Stimulated activated CD4-positive, alpha-beta T cell treated with anti-CD3 and anti-CD28 coated beads, Interleukin-15, amount 100 ng/mL, for 1 hour (primary cell): ENCODE measurements at places on chromosomes 7 and 10.

DNA sequence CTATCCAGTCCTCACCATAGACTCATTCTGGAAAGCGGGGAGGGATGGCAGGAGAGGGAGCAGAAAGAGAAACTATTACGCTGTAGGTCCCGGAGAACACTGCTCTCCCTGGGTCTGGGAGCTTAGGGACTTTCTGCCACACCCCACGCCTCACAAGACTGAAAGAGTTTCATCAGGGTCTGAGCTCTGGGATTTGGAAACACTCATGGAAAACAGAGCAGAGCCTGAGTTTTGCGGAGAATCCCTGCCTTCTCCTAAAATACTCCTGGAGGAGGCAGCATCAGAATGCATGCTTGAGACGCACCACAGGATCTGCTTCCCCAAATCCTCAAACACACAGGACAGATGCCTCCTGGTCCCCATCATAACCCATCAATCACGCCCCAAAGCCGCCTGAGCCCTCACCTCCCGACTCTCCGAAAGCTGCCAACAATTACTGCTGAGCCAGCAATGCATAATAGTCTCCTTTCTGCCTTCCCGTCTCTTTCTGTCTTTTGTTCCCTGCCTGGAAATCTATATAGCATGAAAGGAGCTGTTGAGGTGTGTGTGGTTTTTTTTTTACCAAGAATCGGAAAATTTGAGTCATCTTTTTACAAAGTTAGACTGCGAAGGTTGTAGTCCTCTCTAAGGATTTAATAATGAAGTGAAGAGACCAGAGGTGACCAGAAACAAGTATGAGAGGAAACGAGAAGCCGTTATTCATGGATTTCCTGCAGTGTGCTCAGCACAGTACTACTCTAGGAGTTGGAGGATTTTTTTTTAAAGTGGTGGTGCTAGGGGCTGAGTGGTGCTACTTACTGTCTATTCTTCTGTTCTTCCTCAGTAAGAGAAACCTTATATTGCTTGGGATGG is 37.7 kb downstream of the ASB13 start:
- DNase-seq: no peak

DNA sequence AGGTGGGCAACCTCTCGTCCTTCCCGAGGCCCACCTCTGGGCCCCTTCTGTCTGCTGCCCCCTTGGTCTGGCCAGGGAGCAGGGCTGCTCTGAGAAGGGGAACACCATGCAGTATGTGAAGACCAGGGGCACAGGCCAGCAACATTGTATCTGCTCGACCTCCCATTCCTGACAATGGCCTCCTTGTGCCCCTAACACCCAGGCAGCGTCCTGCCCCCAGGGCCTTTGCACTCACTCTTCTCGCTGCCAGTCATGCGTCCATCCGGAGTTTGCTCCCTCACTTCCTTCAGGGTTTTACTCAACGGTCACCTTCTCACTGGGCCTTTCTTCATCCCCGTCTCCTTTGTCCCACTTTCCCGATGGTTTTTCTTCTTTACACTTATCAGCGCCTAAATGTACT is 232.9 kb upstream of the GRB10 start:
- no peak for DNase-seq

DNA sequence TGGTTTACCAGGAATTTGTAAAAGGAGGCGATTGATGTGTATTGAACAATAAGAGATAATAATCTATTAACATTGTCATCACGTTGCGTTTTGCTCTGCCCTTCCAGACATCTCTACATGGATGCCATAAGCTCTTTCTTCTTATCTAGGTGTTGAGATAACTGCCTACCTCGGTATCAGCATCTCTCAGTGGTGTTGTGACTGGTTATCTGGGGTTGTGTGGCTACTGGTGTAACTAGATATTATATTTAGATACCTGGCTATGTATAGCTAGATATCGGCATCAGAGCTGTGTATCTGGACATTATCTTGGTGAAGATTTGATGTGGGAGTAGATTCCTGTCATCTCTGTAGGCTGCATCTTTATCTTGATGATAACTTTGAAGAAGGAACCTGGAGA is 17.2 kb downstream of the GATA3 start:
- no peak for DNase-seq

DNA sequence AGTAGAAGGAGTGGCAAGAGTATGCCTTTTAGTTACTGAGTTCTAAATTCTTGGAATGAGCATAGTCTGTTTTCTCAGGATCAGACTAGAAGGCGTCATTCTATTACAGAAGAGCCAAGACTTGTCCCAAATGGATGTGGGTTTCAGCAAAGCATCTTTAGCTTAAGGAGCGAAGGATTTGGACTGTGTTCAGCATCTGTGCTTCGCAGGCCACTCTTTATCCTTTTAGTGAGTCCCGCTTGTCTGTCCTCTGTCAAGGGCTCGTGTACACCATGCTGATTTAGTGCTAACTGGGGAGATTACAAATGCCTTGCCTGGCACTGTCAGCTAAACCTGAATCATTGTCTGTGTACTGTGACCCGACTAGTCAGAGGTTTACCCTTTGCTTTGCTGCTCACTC is 465.7 kb downstream of the AUTS2 start:
- no peak for DNase-seq

DNA sequence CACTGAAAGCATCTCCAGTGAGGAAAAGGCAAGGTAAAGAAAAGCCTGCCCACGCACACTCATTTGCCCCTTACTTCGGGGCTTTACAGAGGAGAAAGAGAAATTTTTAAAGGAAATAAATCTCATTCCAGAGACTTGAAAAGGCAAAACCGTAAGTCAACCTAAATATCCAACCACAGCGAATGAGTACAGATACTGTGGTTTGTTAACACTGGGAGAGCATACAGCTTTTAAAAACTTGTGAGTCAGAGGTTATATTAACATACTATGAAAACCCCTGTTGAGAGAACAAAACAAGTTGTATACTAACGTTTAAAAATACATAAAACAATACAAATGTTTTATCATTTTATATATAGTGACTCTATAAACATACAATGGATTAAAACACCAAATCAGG is 28.6 kb upstream of the ST7 start:
- DNase-seq: no peak

- no peak for DNase-seq
These were observed 66.9 kb downstream of the SEMA3C start for GRCh38 chr7:80851896-80852476.

GRCh38 chr10:78576276-78576675 is 492.5 kb upstream of the ZMIZ1 start:
- no peak for DNase-seq

DNA sequence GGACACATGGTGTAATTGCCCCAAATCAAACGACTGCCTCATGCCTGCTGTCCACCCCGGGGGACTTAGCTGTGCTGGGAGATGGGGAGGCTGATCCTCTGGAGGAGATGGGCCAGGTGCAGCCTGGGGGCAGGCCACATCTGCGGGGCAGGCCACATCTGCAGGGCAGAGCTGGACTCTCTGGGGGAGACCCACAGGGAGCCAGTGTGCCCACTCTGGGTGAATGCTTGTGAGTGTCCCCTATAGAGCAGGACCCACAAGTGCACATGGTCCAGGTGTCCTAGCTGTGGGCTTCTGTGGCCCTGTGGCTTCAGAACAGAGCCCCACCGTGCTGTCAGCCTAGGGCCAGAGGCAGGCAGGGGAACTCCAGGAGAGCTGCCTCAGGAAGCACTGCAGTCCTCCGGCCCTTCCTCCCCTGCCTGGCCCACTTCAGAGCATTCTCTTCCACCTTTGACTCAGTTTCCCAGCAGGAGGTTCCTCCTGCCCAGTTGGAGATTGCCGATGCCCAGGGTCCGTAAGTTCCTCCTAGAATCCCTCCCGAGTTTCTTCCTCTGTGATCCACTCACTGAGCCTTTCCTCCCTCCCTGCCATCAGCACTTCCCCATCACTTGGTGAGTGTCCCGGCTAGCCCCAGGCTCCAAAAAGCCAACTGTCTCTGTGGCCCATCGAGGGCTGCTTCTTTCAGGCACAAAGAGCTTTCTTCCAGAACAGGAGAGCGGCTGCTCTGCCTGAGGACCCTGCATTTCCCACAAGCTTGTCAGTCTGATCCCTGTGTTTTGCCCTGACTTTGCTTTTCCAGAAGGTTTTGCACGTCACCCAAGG is 50.3 kb downstream of the ADCYAP1R1 start:
- no peak for DNase-seq

DNA sequence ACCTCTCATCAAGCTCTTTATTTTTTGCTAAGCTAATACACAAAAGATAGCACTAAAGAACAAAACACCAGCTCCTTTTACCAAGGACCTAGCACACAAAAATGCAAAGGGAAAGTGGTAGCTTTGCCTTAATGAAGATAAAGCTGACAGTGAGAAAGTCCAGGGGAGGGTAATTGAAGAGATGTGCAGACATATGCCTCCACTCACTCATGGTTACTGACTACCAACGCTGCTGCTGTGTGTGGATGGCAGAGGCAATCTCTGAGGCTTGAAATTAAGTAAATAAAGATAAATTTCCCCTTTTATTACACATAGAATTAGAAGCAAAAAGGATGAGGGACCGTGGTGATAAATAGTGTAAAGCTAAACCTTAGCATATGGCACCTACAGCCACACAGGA is 87.0 kb downstream of the HGF start:
- DNase-seq: no peak

DNA sequence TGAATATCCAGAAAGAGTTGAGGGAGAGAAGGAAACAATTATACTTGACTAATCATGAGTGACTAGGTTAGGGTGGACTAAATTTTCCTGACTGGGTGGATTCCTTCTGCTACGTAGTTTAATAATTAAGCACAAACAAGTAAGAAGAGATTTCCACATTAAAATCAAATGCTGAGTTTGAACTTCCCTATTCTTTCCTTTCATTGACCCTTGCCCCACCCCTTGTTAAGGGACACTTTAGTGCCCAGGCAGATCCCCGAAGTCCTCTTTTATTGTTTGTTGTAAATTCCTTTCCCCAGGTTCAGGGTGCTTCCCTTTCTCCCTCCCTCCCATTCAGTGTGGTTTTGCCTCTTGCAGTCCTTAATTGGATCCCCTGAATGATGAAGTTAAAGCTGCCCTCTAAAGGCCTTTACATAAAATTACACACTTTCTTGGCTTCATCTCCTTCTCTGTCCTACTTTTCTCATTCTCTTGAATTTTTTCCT is 8.8 kb upstream of the SPAM1 start:
- DNase-seq: no peak

DNA sequence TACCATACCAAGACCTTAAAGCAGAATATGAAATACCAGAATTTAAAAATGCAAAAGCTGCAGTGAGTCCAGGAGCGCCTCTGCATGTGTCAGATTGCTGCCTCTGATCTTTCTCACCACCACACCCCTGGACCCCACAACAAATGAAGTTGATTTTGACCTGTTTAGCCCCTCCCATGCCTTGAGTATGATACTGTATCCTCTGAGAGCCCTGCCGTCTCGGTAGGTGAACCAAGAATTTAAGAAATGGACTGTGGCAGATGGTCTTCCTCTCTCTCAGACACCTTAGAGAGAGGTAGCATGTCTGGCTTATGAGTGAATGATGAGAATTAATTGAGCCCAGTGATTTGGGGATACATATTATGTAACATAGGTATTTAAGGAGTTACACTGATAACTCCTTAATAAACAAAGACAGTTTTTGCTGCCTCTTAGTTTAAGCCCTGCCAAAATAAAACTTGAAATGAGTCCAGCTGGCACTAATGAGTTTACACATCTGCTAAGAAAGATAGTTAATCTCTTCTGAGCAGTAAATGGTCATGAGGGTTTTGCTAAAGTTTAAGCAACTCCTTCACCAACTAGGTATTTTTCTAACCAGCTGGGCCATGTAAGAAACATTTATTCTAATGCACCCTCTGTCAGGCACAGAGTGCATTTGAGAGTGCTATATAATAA is 4.5 kb upstream of the TFPI2 start:
- no peak for DNase-seq
